H9 (cell line): ENCODE measurements at places on chromosomes 6 and 20. TPM values are rescaled to one million over a fixed set of nuclear protein-coding genes. Genes with fewer than 3 reads are reported as not detected.
A peak's percentile ranks its signal among the peaks of the same experiment; 100 is the strongest.

The PPP1R14C gene
- 0.09 and 0.37 TPM in 2 replicates for total RNA-seq

The CCN6 gene
- total RNA-seq: not detected in 2 replicates

The CST9 gene
- total RNA-seq: not detected in 2 replicates

The FUT9 gene
- total RNA-seq: 0.97 and 1.6 TPM in 2 replicates

The TFAP2D gene
- not detected in 2 replicates for total RNA-seq

The NFS1 gene
- 24.4 and 26.6 TPM in 2 replicates for total RNA-seq

The GLP1R gene
- 0.85 and 1.0 TPM in 2 replicates for total RNA-seq

The CNBD2 gene
- total RNA-seq: 2.3 and 3.1 TPM in 2 replicates

The UBE2C gene
- 254 and 268 TPM in 2 replicates for total RNA-seq

The IRAK1BP1 gene
- total RNA-seq: 3.8 and 4.0 TPM in 2 replicates

The COQ3 gene
- 10.6 and 10.9 TPM in 2 replicates for total RNA-seq

The CST3 gene
- total RNA-seq: 77.2 and 81.9 TPM in 2 replicates

The LY6G6F gene
- total RNA-seq: not detected in 2 replicates

DNA sequence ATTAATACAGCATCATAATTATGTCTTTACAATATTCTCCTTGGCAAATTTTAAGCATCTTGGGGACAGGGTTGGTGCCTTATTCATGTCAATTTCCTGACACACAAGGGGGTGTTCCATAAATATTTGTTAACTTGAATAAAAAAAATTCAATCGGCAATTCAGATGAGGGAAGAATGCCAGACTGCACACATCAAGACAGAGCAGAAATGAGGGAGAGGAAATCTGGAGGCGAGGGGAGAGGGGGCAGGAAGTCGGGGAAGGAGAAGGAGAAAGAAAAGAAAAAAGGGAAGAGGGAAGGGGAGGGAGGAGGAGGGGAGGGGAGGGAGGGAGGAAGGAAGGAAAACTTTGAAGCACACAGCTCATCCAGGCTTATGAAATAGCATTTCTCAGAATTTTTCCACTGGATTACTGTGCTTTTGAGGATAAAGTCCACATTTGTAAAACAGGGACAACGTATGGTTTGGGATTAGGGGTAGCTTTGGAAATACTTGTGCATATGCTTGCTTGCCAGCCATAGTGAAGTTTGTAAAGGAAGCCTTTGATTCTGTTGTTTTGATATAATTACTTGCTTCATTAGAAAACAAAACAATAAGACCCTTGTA, 362.1 kb downstream of the SAMD5 start:
- DNase-seq: no peak
- H3K36me3 ChIP-seq: no peaks in the 10 kb centered on the region
- H3K4me3 ChIP-seq: no peak overlapping the region
- H3K27me3 ChIP-seq: no peaks in the 10 kb centered on the region
- no peak overlapping the region for H3K27ac ChIP-seq

- no peaks in the 10 kb centered on the region for H3K4me1 ChIP-seq
- H3K36me3 ChIP-seq: peaks cover 1% of the 10 kb centered on the region
- no peaks in the 10 kb centered on the region for H3K27me3 ChIP-seq
- no peak overlapping the region for H3K27ac ChIP-seq
- no peak for DNase-seq
Measured at GRCh38 chr6:36142971-36143838, 12.9 kb downstream of the MAPK13 start.

DNA sequence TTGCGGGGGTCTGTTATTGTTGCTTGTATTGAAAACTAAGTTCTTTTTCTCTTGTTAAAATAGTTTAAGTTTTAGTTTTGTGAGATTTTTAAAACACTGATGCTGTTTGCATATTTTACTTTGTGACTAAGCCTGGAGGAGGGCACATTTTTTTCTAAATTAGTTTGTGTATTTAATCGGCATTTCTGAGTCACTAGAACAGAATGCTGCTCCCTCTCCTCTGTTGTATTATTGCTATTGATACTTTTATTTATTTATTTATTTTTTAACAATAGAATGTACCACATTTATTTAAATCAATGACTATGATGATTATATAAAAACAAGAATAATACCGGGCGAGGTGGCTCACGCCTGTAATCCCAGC, 5.1 kb upstream of the FAM50B start:
- DNase-seq: no peak
- no peak overlapping the region for H3K4me3 ChIP-seq
- no peaks in the 10 kb centered on the region for H3K27me3 ChIP-seq
- H3K4me1 ChIP-seq: 0 out of 2 replicates have a peak, but pooled peaks cover 3% of the 10 kb centered on the region
- H3K36me3 ChIP-seq: peaks cover 2% of the 10 kb centered on the region; the same call in 2 of the 3 replicates

- H3K4me3 ChIP-seq: no peak overlapping the region; the same call in 2 of the 3 replicates
- H3K27ac ChIP-seq: no peak overlapping the region
- H3K36me3 ChIP-seq: peaks cover 5% of the 10 kb centered on the region; the same call in 1 of the 2 replicates
- no peaks in the 10 kb centered on the region for H3K27me3 ChIP-seq
- no peak for DNase-seq
Measured at GRCh38 chr6:100267721-100268123, 197.0 kb downstream of the SIM1 start.

DNA sequence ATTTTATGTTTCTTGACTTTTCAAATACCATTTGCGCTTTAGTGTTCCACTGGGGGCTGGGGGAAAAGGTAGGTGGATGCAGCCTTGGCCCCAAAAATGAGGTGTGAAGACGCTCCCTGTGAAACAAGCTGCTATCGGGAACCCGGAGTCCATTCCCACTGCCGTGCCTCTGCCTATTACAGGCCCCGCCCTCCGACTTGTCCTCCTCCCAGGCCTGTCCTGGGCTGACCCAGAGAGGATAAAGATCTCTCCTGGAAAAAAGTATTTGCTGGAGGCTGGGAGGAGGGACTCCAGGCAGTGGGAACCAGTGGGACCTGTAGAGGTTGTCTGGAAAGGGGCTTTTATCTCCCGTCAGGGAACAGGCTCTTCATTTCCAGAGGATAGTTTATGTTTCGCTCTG, 215.0 kb downstream of the SLC24A3 start:
- H3K36me3 ChIP-seq: no peaks in the 10 kb centered on the region
- H3K4me3 ChIP-seq: no peak overlapping the region
- no peak for DNase-seq
- peaks cover 7% of the 10 kb centered on the region for H3K4me1 ChIP-seq
- no peaks in the 10 kb centered on the region for H3K27me3 ChIP-seq
- H3K27ac ChIP-seq: no peak overlapping the region

DNA sequence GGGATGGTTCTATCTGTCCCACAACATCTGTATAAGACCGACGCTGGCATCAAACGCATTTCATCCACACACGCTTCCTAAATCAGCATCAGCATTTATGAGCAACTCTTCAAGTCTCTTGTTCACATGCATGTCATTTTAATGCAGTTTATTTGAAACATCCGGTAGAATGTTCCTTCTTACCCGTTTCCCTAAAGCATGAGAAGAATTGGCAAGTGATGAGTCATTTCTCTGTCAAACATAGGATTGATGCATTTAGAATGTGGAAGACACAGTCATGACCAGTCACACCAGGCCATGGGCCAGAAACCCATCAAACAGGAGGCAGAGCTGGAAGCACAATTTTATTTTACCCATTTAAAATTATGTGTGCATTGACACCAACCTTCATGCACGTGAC, 122.8 kb downstream of the UST start:
- H3K4me1 ChIP-seq: peaks cover 13% of the 10 kb centered on the region
- H3K27me3 ChIP-seq: no peaks in the 10 kb centered on the region
- no peak overlapping the region for H3K4me3 ChIP-seq
- no peak for DNase-seq

- DNase-seq: no peak
- no peak overlapping the region for H3K27ac ChIP-seq
- H3K4me1 ChIP-seq: no peaks in the 10 kb centered on the region
- H3K4me3 ChIP-seq: no peak overlapping the region
- no peaks in the 10 kb centered on the region for H3K27me3 ChIP-seq
- H3K36me3 ChIP-seq: no peaks in the 10 kb centered on the region; the same call in 2 of the 3 replicates
Measured at GRCh38 chr6:41111017-41111416, 38.2 kb downstream of the NFYA start.

- H3K36me3 ChIP-seq: no peaks in the 10 kb centered on the region
- DNase-seq: peak; percentile 34
- peaks cover 2% of the 10 kb centered on the region; the same call in 1 of the 2 replicates for H3K4me1 ChIP-seq
- H3K27me3 ChIP-seq: no peaks in the 10 kb centered on the region
- no peak overlapping the region for H3K4me3 ChIP-seq
- H3K27ac ChIP-seq: no peak overlapping the region
Measured at GRCh38 chr6:67133973-67134372, 1426.9 kb upstream of the EYS start.

- no peak overlapping the region for H3K27ac ChIP-seq
- no peaks in the 10 kb centered on the region for H3K4me1 ChIP-seq
- DNase-seq: no peak
- no peaks in the 10 kb centered on the region for H3K27me3 ChIP-seq
Measured at GRCh38 chr20:49210757-49211110, 8.5 kb upstream of the DDX27 start.

DNA sequence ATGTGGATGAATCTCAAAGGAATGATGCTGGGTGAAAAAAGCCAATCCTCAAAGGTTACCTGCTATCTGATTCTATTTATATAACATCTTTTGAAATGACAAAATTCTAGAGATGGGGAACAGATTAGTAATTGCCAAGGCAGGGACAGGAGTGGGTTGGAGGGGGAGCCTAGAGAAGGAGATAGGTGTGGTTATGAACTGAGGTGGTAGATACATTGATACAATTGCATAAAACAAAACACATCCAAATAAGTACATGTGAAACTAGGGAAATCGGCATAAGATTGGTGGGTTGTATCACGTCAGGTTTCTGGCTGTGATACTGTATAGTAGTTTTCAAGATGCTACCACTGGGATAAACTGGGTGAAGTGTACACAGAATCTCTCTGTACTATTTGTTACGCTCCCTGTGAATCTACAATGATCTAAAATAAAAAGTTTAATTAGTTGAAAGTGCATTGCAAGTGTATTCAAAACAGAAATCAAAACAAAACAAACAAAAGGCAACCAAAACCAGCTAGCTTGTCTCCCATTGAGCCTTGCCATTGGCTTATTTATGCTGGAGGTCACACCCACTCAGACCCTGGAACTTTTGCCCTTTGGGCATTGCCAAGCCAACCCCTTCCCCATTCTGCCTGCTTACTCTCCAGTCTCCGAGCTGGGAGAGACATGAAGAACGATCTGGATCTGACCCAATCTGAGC, 27.8 kb downstream of the PPP1R16B start:
- no peaks in the 10 kb centered on the region for H3K36me3 ChIP-seq
- no peaks in the 10 kb centered on the region for H3K27me3 ChIP-seq
- DNase-seq: no peak
- no peaks in the 10 kb centered on the region for H3K4me1 ChIP-seq
- no peak overlapping the region for H3K4me3 ChIP-seq

- no peaks in the 10 kb centered on the region for H3K27me3 ChIP-seq
- no peak for DNase-seq
- H3K27ac ChIP-seq: no peak overlapping the region
- H3K36me3 ChIP-seq: no peaks in the 10 kb centered on the region
Measured at GRCh38 chr6:90109141-90109540, 187.5 kb downstream of the BACH2 start.

DNA sequence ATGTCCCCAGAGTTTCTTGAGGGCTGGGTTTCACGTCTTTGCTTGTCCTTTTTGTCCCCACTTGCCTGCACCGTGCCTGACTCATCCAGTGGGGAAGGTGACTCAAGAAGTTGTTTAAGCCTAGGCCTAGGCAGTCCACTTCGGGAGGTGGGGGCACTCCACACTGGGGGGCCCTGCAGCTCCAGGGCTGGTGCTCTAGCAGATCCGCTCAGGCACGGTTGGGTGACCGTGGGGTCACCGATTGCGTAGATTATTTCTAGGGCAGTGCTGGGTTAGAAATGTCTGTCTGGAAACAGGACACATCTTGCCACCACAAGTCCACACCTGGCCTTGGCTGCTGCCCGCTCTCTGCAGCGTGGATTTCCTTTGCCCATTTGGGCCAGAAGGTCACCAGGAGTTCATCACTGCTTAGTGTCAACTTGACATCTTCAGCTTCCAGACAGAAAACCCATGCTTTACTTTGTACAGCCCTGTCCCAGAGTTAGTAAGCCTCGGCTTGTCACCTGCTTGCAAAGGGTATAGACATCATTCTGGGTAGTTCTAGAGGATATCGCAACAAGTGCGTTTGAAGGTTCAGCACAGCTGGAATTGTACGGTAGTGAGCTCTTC, 13.6 kb upstream of the C20orf144 start:
- H3K4me3 ChIP-seq: no peak overlapping the region
- H3K27ac ChIP-seq: no peak overlapping the region
- no peaks in the 10 kb centered on the region for H3K27me3 ChIP-seq
- H3K36me3 ChIP-seq: peaks cover 13% of the 10 kb centered on the region; the same call in 2 of the 3 replicates
- no peak for DNase-seq
- H3K4me1 ChIP-seq: no peaks in the 10 kb centered on the region

DNA sequence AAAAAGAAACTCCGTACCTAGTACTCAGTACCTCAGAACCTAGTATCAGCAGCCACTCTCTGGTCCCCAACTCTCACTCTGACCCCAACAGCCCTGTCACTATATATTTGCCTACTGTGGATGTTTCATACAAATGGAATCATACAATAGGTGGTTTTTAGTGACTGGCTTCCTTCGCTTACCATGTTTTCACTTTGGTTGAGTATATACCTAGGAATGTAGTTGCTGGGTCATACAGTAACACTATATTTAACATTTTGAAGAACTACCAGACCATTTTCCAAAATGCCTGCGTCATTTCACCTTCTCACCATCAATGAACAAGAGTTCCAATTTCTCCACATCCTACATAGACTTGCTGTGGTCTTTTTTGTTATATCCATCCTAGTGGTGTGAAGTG, 283.2 kb downstream of the GMDS start:
- H3K4me3 ChIP-seq: no peak overlapping the region
- DNase-seq: no peak
- H3K27me3 ChIP-seq: no peaks in the 10 kb centered on the region
- no peak overlapping the region for H3K27ac ChIP-seq
- no peaks in the 10 kb centered on the region for H3K36me3 ChIP-seq
- H3K4me1 ChIP-seq: no peaks in the 10 kb centered on the region

GRCh38 chr6:150245148-150245935, 102.5 kb downstream of the PPP1R14C start:
- no peak overlapping the region for H3K4me3 ChIP-seq
- H3K27me3 ChIP-seq: no peaks in the 10 kb centered on the region
- no peak for DNase-seq
- no peak overlapping the region for H3K27ac ChIP-seq
- H3K36me3 ChIP-seq: peaks cover 7% of the 10 kb centered on the region; the same call in 2 of the 3 replicates
- H3K4me1 ChIP-seq: no peaks in the 10 kb centered on the region

DNA sequence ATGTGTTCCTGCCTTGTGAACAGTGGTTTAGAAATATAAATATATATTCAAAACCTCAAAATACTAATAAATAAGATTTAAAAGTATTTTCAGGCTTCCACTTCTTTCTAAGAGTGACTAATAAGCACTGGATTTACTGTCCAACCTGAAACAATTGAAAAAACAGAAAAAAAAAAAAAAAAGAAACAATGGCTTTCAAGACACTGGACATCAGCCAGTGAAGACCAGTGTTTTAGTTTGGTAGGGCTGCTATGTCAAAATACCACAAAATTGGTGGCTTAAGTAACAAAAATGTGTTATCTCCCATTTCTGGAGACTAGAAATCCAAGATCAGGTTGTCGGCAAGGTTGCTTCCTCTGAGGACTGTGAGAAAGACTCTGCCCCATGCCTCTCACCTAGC, 101.4 kb upstream of the PDE7B start:
- H3K27ac ChIP-seq: no peak overlapping the region
- H3K4me3 ChIP-seq: no peak overlapping the region
- H3K4me1 ChIP-seq: no peaks in the 10 kb centered on the region
- H3K27me3 ChIP-seq: no peaks in the 10 kb centered on the region
